ENCODE measurements at places on chromosomes 4 and X.

DNA sequence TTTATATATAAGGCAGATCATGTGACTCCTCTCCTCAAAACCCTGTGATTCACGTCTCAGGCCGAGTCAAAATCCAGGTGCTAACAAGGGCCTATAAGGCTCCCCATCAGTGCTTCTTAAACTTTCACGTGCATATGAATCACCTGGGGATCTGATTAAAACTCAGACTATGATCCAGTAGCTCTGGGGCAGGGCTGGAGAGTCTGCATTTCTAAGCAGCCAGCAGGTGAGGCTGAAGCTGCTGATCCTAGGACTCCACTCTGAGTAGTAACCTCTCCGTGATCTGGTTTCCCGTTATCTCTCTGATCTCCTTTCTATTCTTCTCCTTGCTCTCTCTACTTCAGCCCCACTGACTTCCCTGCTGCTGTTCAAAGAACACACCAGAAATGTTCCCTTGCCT, 252.4 kb upstream of the RPS6KA3 start:
- DNase-seq, result no peak

DNA sequence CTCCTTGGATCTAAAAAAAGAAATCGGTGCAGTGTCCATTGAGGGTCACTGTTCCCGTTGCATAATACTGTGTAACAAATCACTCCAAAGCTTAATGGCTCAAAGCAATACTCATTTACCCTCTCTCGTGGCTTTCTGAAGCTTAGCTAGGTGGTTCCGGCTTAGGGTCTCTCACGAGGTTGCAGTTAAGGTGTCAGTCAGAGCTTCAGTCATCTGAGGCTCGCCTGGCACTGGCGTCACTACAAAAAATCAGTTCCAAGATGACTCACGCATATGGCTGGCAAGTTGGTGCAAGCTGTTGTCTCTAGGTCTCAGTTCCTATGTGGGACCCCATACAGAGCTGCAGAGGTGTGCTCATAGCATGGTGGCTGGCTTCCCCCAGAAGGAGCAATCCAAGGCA, 91.0 kb downstream of the BEND2 start:
- no peak for DNase-seq

DNA sequence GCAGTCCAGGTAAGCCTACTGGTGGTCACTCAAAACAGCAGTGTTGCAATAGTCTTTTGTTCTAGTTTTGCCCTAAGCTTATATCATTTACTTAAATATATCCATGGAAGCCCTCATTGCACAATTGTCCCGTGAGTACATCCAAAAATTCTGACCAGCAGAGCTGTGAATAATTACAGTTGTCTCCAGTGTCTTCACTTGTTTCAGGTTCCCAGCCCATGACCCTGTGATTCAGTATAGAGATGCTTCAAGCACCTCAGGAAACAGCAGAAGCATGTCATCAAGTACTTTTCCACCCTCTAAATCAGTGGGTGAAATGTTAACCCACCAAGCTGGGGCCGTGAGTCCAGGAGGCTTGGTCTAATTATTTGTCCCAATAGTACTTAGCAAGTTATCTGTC, 214.9 kb upstream of the RPS6KA3 start:
- no peak for DNase-seq

DNA sequence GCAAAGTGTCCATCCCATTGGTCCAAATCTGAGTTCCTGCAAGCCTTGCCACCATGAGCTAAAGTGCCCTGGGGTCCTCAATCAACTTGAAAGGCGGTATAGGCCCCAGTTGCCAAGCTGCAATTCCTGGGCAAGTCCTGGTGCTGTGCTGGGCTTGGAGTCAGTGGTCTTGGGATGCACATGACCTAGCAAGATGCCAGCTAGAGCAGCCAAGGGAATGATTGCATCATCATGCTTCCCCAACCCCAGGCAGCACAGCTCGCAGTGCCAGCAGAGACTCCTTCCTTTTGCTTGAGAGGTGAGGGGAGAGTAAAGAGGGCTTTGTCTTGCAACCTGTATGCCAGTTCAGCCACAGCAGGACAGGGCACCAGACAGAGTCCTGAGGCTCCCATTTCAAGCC, 50.5 kb downstream of the KCNIP4 start:
- no peak for DNase-seq
